ENCODE measurements at places on chromosomes 2 and 18. TPM values are rescaled to one million over a fixed set of nuclear protein-coding genes. Genes with fewer than 3 reads are reported as not detected.

The FHOD3 gene
- total RNA-seq: not detected

The SESTD1 gene
- total RNA-seq: 13.4 TPM

The REG1B gene
- not detected for total RNA-seq

The GPBAR1 gene
- total RNA-seq: 1.8 TPM

The CTIF gene
- 3.0 TPM for total RNA-seq

The FBLN7 gene
- 14.7 TPM for total RNA-seq

The ZSWIM2 gene
- total RNA-seq: not detected
